ENCODE measurements at places on chromosomes 2 and 18.

- DNase-seq: no peak
Measured at GRCh38 chr2:14563324-14563723, 69.2 kb upstream of the LRATD1 start.

- no peak for DNase-seq
Measured at GRCh38 chr2:150222942-150223341, 264.5 kb downstream of the RND3 start.

GRCh38 chr2:68251855-68252399 is 405 bp downstream of the PPP3R1 start:
- no peak for DNase-seq

- no peak for DNase-seq
Measured at GRCh38 chr18:10949655-10950054, 199.7 kb downstream of the PIEZO2 start.

GRCh38 chr2:10413991-10414451 is 34.1 kb downstream of the ODC1 start:
- DNase-seq: peak; percentile 51

GRCh38 chr2:71563872-71564271 is 110.5 kb downstream of the DYSF start:
- DNase-seq: no peak

- DNase-seq: no peak
Measured at GRCh38 chr2:220855296-220855695, 716.8 kb downstream of the EPHA4 start.

GRCh38 chr2:118858485-118859156 is 11.2 kb upstream of the EN1 start:
- DNase-seq: no peak

GRCh38 chr2:241818229-241818942 is 9.4 kb downstream of the NEU4 start:
- no peak for DNase-seq

- DNase-seq: no peak
Measured at GRCh38 chr2:101679037-101679726, 18.3 kb upstream of the MAP4K4 start.

- DNase-seq: no peak
Measured at GRCh38 chr18:61352611-61353010, 19.4 kb downstream of the CDH20 start.

DNA sequence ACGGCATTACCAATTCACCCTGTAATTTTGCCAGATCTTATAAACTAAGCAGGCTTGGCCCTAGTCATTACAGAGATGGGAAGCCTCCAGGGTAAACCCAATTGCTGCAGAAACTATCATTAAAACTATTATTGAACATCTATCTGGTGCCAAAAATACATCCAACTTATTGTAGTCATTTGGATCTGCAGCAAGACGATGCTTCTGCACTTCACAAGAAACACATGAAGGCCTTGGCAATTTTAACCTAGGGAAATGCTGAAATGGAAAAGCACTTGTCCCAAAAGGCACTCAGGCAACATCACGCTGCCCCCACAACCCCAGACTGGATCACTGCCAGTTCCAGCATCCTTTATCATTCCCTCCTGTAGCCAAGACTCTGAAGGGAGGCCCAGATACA is 85.3 kb upstream of the ACVR2A start:
- no peak for DNase-seq

GRCh38 chr2:69701100-69701945 is 40.6 kb upstream of the ANXA4 start:
- no peak for DNase-seq

GRCh38 chr2:30270166-30270565 is 38.8 kb downstream of the LBH start:
- DNase-seq: no peak

- no peak for DNase-seq
Measured at GRCh38 chr2:43486603-43487002, 109.2 kb downstream of the THADA start.

- no peak for DNase-seq
Measured at GRCh38 chr2:38409156-38410102, 32.4 kb upstream of the ATL2 start.

DNA sequence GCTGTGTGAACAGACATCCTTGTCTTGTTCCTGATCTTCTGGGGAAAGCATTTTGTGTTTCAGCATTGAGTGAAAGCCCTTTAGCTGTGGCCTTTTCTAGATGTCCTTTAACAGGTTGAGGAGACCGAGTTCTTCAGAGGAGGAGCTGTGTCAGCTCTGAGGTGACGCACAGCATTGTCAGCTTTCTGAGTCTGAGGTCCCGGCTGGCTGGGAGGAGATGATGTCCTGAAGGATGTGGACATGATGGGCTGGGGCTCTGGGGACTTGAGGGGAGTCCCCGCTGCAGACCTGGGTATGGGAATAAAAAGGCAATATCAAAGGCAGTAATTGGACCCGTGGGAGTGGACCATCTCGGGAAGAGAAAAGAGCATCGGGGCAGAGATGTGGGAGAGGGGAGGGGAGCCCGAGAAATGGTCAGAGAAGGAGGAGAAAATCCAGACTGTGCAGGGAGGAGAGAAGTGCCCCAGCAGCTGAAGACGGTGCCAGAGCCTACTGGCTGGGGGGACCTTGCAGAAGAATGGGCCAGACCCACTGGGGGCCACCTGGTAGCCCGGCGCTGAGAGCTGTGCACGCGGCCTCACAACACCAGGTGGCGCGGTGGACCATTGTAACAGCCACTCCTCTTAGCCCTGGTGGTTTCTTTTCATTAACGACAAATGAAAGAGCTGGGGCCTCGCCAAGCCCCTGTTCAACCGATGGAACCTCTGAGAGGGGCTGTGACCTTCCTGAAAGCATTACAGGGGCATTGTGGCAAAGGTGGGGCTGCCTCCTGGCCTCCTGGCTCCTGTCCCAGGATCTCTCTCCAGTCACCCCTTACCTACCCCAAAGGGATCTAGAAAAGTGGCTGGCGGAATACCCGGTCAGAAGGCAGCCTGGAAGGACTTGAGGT is 61.6 kb downstream of the ST3GAL5 start:
- peak; percentile 79 for DNase-seq

All from NCI-H2171 treated with DMSO at 0.1 percent for 48 hours (cell line).